ENCODE measurements at places on chromosomes 16 and 17.

- no peak for DNase-seq
These were observed 279 bp downstream of the HNF1B start for GRCh38 chr17:37744633-37744927.

- DNase-seq, result no peak
These were observed 76.7 kb downstream of the PLD6 start for GRCh38 chr17:17129466-17129865.

- no peak for DNase-seq
These were observed 368.4 kb downstream of the SOX9 start for GRCh38 chr17:72489272-72489641.

- peak; percentile 13 for DNase-seq
These were observed 178.3 kb downstream of the PRKCB start for GRCh38 chr16:24013864-24014645.

DNA sequence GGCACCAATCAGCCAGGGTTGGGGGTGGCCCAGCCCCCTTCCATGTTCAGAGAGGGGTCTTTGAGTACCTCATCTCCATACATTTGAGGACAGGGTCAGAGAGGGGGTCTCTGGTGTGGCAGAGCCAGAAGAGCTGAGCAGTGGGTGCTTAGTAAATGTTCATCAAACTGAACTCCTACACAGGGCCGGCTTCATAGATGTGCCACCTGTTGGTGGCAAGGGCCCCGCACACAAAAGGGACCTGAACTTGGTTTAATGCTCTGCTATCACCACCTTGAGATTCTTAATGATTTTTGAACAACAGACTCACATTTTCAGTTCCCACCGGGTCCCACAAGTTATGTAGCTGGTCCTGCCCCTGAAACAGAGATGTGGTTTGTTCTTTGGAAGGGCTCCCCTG, 9.0 kb upstream of the C1QL1 start:
- DNase-seq, result no peak

DNA sequence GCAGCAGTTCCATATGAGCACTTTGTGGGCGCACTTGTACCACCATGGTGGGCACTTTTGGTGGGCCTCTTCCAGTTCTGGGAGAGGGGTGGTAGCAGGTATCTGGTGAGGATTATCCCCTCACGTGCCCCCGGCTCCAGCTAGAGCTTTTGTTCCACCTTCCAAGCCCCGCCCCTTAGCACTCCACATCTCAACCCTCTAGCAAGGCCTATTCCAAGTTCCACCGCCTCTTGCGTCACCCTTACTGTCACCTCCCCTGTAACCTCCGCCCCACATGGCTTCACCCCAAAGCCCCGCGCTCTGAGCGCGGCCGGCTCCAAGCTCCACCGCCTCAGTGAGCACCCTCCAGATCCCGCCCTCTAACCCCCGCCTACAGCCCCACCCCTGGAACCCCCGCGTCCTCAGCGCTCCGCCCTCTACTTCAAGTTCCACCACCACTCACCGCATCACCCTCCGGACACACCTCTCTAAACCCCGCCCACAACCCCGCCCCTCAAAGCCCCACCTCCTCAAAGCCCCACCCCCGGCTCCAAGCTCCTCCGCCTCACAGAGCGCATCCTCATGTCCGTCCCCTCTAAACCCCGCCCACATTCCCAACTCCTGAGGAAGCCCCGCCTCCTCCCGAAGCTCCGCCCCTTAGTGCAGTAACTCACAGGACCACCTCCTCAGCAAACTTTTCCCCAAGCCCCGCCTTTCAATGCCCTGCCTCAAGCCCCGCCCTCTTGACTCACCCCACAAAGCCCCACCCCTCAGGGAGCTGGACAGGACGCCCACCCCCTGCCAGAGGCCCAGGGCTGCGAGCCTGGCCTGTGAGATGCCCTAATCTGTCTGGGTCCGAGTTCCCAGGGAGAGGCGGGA, 11.1 kb downstream of the SCN4A start:
- DNase-seq, result peak; percentile 23

DNA sequence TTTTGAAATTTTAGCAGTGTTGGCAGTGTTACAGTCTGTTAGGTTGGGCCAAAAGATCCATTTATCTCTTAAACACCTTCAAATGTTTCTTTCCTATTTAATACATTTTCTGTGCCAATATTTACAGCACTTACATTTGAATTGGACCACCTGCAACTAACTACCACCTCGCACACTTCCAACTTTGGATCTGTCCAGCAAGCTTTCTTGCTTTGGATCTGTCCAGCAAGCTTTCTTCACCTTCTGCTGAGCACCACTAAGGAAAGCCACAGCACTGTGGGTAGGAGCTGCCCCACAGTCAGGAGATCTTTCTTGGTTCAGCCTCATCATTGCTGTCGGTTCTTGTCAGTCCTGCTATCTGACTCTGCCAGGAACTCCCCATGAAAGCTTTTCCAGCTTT, 129.3 kb downstream of the PHKB start:
- DNase-seq, result no peak

DNA sequence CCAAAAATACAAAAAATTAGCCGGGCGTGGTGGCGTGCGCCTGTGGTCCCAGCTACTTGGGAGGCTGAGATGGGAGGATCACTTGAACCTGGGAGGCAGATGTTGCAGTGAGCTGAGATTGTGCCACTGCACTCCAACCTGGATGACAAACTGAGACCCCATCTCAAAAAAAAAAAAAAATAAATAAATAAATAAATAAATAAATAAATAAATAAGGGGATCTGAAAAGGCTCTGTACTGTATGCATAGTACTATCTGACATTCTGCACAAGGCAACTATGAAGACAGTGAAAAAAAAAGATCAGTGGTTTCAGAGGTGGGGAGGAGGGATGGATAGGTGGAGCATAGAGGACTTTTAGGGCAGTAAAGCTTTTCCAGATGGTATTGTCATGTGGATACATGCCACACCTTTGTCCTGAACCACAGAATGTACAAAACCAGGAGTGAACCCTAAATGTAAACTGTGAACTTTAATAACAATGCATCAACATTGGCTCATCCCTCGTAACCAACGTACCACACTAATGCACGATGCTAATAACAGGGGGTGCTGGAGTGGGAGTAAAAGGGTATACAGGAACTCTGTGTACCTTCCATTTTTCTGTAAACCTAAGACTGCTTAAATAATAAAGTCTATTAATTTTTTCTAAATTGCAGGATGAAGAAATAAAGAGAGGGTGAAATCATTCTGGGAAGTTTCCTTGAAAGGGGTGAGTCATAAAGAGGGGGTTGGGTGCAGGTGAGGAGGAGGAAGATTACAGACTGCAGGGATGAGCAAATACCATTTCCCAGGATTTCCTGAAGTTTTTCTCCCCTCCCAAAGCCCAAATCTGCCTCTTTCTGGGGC, 155.8 kb upstream of the SDK2 start:
- no peak for DNase-seq

DNA sequence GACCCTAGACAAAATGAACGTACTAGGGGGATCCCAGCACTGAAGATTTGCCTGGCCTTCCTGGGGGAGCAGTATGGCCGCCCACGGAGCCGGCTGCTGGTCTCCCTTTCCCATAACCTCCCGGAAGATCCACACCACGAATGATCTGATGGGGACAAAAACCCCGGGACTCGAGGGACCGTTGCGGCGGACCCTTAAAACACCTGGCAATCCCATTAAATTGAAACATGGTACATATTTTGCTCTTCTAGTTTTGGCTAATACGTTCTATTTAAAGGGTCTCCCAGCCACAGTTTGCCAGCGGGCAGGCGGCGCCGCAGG, 45.2 kb upstream of the LCMT1 start:
- no peak for DNase-seq

GRCh38 chr16:79077346-79077745, 523.2 kb downstream of the MAF start:
- no peak for DNase-seq

Measured in stimulated activated CD4-positive, alpha-beta T cell treated with anti-CD3 and anti-CD28 coated beads, Interleukin-15, amount 100 ng/mL, for 1 hour (primary cell).